Cortex of kidney (tissue), 1 donor: ENCODE measurements at places on chromosomes 1 and 21.

GRCh38 chr1:117569856-117570255 is 36.0 kb upstream of the TENT5C start:
- DNase-seq, result no peak

GRCh38 chr1:112399456-112399855 is 3.4 kb downstream of the CTTNBP2NL start:
- no peak for DNase-seq

GRCh38 chr1:175208773-175209492 is 16.4 kb upstream of the KIAA0040 start:
- no peak for DNase-seq

GRCh38 chr21:32364387-32364786 is 28.4 kb downstream of the URB1 start:
- DNase-seq, result no peak

DNA sequence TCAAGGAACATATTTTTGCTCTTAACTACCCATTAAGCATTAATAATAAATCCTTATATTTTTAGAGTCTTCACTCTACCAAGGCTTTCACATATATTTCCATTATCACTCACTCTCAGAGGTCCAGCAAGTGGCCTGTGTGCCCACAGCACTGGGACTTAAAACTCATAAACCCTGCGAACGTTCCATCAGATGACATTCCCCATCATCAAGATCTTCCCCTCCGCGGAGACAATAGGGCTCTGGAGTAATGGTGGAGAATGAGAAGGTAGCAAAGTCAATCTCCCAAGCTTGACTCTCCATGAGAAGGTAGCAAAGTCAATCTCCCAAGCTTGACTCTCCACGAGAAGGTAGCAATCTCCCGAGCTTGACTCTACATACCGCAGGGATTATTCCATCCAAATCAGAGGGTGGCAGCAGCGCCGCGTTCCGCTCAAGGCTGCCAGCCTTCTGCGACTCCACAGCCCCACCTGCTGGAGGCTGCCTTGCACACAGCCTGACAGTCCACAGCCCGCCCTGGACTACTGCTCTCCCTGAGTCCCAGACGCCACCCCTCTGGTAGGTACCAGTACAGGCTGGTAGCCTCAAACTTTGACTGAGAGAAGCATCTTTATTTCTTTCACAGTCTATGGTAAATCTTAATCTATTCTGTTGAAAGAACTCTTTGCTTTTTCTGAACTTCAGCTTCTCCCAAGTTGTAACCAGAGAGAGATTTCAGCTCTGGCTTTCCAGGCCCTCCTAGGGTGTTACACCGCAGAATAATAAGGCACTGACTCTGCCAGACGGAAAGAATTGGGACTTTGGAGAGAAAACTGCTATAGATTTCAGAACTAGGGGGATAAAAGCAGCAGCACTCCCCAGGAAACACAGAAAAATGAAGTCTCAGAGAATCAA is 26.4 kb upstream of the CTTNBP2NL start:
- no peak for DNase-seq

GRCh38 chr1:25519624-25520023 is 23.8 kb upstream of the LDLRAP1 start:
- no peak for DNase-seq

DNA sequence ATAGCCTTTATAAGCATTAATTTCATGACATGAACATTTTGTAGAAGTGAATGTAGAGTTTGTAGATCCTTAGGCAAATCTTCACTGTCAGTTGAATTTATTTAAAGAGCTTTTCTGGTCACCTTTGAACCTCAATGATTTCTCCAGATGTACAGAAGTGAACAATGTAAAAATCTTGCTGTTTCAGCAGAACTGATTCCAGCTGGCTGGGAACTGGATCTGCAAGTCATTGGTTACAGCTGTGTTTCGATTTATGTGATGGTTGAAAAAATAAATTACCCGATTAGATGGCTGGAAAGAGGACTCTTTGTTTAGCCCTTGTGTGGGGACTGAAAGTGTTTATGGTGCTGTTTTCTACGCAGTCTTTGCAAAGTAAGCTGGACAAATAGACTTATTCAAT is 849.8 kb downstream of the USP25 start:
- DNase-seq, result no peak

GRCh38 chr1:165898837-165899236 is 71.4 kb downstream of the UCK2 start:
- DNase-seq, result no peak

GRCh38 chr1:28280977-28281381 is 21.7 kb downstream of the SESN2 start:
- DNase-seq, result no peak

DNA sequence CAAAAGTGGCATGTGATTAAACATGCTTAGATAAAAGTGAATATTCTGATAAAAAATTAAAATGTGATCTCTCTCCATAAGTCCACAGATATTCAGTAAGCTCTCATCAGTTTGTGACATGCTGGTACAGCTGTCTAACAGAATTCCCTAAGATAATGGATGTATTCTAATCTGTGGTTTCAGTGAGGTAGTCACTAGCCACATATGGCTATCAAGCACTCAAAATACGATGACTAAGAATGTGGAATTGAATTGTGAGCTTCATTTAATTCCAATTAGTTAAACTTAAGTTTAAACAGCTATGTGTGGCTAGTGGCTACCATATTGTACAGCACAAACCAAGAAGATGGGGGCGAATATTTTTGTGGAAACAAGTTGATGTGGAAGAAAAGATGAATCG is 4.1 kb upstream of the REG4 start:
- no peak for DNase-seq

DNA sequence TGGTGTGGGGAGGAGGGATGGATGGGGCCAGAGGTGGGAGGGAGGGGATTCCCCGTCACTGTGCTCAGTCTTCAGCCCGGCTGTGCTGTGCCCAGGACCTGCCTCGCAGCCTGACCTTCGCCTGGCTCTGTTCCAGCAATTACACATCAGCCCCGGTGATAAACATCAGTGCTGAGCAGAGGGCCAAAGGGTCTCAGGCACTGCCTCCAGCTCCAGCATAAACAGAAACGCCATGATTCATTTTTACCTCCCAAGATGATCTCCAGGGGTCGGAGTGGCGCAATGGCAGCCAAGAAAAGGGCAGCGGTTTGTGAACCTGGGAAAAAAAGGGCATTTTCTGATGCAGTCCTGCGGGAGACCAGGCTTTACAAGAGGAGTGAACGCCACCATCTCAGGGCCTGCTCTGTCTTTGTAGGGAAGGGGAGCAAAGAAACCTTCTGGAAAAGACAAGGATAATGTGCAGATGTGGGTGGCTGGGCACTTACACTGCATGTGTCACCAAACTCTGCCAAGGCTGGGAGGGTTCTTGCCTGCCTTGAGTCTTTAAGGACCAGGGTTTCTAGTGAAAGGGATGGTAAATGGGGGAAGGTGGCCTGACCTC is 28.1 kb downstream of the SHISA4 start:
- no peak for DNase-seq

DNA sequence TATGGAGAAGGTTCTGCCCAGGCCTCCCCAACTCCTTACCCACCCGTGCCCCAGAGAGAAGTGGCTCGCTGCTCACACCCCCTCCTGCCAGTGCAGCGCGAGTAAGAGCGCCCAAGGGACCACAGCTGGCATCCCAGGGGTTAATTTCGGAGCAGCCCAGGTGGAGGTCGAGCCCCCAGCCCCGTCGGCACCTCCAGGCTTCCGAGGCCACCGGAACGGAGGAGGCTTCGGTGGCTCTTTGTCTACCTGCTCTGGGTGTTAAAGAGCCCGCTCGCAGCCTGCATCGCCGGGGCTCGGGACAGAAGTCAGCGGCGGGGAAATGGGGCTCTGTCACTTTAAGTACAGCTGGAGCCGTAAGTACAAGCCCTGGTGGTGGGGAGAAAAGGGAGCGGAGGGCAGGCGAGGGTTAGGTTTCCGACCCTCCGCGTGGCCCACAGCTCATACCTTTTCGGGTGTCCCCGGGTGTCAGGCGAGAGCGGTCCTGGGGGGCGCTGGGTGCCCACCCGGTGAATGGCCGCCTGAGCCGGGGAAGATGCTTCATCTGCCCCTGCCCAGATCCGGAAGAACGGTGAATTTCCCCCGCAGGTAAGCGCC is 89.4 kb upstream of the IPO9 start:
- DNase-seq, result no peak

DNA sequence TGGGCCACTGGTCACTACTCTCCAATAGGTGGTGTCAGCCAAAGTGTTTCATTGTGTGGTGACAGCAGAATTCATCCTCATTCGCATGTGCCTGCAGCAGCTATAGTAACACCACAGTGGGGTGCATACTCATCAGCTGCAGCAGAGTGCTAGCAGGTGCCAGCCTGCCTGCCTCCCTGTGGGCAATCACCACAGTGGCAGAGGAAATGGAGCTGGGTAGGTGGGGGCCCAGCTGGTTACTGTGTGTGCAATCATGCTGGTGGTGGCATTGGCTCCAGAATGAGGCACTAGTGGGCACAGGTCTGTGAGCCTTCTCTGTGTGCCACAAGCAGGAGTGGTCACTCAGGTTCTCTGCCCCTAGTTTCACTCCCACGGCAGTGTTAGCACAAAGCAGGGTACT is 579.2 kb downstream of the PTPRC start:
- DNase-seq, result no peak

DNA sequence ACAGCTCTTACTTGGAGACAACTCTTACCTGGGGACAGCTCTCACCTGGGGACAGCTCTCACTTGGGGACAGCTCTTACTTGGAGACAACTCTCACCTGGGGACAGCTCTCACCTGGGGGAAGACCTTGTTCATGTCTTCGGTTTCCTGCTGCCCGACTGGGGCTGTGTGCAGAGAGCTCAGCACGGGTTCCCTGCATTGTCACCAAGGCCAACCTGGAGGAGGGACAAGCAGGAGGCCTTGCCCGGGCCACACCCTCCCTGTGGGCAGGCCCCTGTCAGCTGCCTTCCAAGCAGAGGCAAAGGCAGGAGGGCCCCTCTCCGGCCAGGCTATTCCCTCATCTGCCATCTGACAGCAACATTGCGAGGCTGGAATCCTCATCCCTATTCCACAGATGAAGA is at the start of gene LDLRAD1:
TSS of gene LDLRAD1 (minus strand) at position 208 of the 400 bp plus-strand sequence. CDS start at position 134, 74 bp downstream.
- DNase-seq, result no peak

- no peak for DNase-seq
These were observed 494.2 kb downstream of the KIF26B start for GRCh38 chr1:245648749-245649522.

- DNase-seq, result no peak
These were observed 8.3 kb downstream of the RIPK4 start for GRCh38 chr21:41758550-41758949.

GRCh38 chr1:21749109-21749508 is 33.8 kb downstream of the USP48 start:
- DNase-seq, result no peak

- DNase-seq, result no peak
These were observed 499 bp downstream of the C1QA start for GRCh38 chr1:22636927-22637326.

DNA sequence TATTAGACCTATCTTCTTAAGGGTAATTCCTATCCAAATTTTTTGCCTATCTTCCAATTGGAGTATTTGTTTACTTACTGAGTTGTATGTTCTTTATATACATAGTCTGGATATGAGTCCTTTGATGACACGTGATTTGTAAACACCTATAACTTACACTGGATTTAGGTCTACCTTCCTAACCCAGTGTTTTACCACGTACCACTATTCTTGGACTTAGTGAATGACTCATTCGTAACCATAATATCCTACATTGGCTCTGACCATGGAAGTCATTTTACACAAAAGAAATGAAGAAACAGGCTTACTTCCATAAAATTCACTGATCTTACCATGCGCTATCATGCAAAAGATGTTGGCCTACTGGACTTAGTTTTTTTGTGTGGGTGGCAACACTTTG is 23.9 kb upstream of the ZZZ3 start:
- DNase-seq, result no peak

- no peak for DNase-seq
These were observed 433.9 kb downstream of the SIPA1L2 start for GRCh38 chr1:232196042-232196441.

GRCh38 chr21:32516756-32517649 is 68.3 kb downstream of the TCP10L start:
- DNase-seq, result no peak

DNA sequence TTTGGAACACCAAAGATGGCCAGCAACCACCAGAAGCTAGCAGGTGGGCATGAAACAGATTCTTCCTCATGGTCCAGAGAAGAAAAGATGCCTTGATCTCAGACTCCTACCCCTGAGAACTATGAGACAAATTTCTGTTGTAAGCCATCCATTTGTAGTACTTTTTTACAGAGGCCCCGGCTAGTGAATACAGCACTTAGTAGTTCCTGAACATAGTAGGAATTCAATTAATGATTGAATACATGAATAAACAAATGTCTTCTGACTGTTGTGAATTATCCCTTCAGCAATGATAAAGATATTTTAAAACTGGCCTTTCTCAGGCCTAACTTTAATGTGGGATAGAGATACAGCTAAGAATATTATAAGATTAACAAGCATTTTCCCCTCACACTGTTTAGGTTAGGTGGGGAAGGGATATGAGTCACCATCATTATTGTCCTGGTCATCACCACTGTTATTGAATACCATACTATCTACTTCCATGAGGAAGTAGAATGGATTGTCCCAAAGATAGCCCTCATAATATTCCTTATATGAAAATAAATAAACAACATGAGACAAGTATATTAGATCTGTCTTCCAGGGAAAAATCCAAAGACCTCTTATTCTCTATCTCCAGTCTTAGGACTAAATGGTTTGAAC is 51.4 kb downstream of the ADCY10 start:
- no peak for DNase-seq

DNA sequence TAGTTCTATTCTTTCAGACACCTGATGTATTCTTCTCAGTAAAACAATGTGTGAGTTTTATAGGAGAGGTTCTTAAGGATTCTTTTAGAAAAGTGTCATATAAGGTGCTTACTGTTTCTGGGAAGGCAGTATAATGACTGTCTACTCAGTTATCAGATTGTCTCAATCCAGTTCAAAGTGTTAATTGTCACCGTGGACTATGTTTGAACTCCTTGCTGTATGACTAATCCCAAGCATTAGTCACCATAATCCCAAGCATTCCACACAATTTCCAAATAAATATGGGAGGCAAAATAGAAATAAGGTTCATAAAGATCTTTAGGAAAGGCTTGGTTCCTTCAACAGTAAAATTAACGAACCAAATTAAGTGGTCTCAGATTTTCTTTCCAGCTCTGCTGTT is 342.1 kb upstream of the NR5A2 start:
- DNase-seq, result no peak

DNA sequence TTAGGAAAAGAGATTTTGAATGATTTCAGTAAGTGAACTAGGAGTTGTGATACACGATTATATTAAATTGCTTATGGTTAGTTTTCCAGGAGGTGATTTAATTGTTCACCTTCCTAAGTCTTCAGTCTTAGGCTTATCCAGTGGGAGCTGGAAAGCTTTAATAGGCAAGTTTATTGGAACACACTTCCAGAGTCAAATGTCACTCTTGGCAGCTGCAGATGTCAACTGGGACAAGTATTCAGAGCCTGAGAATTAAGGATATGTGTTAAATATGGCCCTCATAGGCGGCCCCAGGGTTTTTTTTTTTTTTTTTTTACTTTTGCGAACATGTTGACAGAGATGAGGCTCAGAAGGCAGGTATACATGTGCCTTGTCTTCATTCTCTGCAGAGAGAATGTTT is 29.2 kb downstream of the UCK2 start:
- DNase-seq, result no peak

DNA sequence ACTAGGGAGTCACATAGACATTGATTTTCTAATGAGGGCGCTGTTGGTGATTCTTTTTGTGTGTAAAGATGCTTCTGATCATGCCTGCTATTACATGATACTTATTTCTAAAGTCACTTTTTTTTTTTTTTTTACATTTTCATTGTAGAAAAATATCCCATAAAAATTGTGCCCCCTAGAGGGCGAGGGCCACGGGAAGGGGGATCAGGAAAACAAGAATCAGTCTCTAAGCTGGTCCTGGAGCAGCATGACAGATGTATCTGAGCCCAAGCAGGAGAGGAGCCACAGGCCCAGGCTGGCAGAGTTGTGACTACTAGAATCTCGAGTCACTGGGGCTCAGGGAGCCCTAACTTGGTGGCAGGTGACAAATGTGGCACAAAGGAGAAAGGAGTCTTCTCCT is 28.1 kb downstream of the ZSCAN20 start:
- DNase-seq, result no peak
